ENCODE measurements at places on chromosomes 1 and 21. TPM values are rescaled to one million over a fixed set of nuclear protein-coding genes. Genes with fewer than 3 reads are reported as not detected.

STXBP3 gene
- total RNA-seq, result 44.8 TPM

ADCY10 gene
- 0.31 TPM for total RNA-seq

DNA sequence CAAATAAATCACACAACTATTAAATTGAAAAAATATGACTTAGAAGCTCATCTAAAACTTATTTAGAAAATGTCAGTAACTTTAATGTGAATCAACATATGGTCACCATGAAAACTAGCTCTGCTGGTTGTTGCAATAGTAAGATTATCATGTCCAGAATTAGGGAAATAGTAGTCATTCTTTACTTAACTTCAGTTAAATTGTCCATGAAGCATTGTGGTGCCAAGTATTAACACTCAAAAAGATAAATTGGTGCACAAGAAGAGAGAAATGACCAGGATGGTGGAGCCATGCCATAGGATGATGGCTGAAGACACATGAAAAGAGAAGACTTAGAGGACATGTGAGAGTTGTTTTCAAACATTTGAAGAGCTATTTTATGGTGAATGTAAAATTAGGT lies 130.2 kb upstream of the PTGFR start:
- no peaks in the 10 kb centered on the region for H3K36me3 ChIP-seq
- no peak overlapping the region for H3K27ac ChIP-seq
- no peaks in the 10 kb centered on the region for H3K27me3 ChIP-seq
- DNase-seq, result no peak

DNA sequence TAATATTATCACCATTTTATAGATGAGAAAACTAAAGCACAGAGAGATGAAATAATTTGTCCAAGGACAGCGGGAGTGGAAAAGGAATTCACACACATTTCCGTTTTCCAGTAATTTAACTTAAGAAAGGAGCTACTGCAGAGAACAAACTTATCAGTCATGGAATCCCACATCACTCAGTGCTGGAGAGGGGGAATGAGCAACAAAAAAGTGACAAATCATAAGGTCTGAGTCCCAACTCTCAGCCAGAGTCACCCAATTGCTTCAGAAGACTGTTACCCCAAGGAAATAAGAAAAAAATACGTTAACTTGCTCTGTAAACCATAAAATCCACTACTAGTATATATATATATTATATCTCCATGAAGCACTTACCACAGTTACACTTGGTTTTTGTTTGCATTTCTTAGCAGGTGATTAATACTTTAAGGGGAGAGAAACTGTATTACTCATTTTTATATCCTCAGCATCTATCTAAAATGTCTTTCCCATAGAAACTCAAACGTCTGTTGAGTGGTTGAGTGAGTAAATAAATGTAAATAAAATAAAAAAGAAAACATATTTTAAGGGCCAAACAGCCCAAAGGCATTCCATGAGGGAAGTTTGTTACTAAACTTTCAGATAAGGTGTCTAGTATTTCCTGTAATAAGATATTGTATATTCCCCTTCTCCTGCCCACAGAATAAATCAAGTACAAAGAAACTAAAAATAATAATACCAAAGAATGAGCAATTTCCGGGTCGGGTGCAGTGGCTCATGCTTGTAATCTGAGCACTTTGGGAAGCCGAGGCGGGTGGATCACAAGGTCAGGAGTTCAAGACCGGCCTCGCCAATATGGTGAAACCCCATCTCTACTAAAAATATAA lies 76.8 kb downstream of the SLC45A1 start:
- H3K27ac ChIP-seq, result no peak overlapping the region
- H3K36me3 ChIP-seq, result peaks cover 39% of the 10 kb centered on the region
- peaks cover 52% of the 10 kb centered on the region for H3K4me1 ChIP-seq
- H3K4me3 ChIP-seq, result no peak overlapping the region

GRCh38 chr1:205144046-205144720 lies 22.4 kb upstream of the RBBP5 start:
- peaks cover 11% of the 10 kb centered on the region for H3K36me3 ChIP-seq
- no peaks in the 10 kb centered on the region for H3K27me3 ChIP-seq
- H3K4me1 ChIP-seq, result no peaks in the 10 kb centered on the region
- no peak overlapping the region for H3K27ac ChIP-seq

- no peaks in the 10 kb centered on the region for H3K36me3 ChIP-seq
- DNase-seq, result no peak
Measured at GRCh38 chr1:33685256-33685655, 178.6 kb upstream of the HMGB4 start.

DNA sequence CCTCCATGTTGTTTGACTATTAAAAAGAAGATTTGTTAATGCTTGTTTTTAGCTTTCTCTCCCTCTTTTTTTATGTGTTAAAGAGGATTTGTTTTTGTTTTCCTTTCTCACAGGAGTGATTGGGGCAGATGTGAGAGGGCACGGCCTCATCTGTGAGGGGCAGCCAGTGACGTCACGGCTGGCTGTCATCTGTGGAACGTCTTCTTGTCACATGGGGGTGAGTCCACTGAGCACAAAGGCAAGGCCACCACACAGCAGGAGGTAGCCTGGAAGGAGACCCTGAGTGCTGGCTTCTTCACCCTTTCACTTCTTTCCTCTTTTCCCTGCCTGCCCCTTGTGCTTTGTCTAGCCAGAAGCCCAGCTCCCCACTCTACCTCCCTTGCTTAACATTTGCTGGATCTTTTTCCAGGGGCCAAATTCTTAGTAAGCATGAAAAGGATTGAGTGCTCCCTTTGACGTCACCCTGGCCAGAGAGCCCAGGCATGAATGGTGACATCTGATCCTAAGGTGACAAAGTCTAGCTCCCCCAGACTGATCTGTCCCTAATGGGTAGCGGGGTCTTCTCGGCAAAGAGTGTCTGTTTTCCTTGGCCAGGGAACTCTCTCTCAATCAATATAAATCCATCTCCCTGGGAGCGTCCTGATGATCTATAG lies 257.2 kb downstream of the FGGY start:
- DNase-seq, result no peak
- H3K4me1 ChIP-seq, result peaks cover 3% of the 10 kb centered on the region
- H3K4me3 ChIP-seq, result no peak overlapping the region
- H3K36me3 ChIP-seq, result peaks cover 43% of the 10 kb centered on the region
- H3K27me3 ChIP-seq, result peaks cover 2% of the 10 kb centered on the region

- H3K36me3 ChIP-seq, result peaks cover 25% of the 10 kb centered on the region
- no peaks in the 10 kb centered on the region for H3K4me1 ChIP-seq
- no peak overlapping the region for H3K27ac ChIP-seq
- H3K27me3 ChIP-seq, result peaks cover 10% of the 10 kb centered on the region
- DNase-seq, result no peak
Measured at GRCh38 chr1:2067393-2067792, 17.2 kb downstream of the PRKCZ start.

DNA sequence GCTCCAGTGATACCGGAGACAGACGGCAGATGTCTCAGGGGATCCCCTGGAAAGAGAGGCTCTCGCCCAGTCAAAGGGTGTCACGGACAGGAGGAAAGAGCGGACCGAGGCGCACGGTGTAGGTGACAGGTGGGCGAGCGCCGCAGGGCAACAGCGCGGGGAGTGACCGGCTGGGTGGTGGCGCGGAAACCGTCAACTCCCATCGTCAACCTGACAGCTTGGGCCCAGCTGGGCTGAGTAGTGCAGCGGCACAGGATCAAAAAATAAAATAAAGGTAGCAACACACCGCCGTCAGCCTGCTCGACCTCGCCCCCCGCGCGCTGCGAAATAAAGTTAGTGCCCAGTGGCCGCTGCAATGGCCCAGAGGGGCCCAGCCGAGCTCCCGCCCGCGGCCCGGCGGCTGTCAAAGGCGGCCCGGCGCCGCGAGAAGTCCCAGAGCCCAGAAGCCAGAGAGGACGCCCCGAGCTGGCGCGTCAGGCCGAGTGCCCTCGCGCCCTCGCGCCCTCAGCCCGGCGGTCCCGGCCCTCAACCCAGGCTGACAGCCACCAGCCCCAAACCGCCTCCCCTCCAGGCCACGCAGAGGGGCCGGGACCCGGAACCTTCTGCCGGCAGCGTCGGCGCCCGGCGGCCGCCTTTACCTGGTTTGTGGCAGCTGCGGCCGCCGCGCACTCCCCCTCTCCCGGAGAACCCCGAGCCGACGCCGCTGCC lies at the start of gene LYST:
Gene LYST (minus strand): TSS at position 702 of the 708 bp plus-strand sequence. CDS start 36,489 bp downstream, outside the sequence.
- peak; percentile 43 for DNase-seq
- H3K4me1 ChIP-seq, result peaks cover 7% of the 10 kb centered on the region
- H3K36me3 ChIP-seq, result no peaks in the 10 kb centered on the region
- H3K27ac ChIP-seq, result peak within 1 kb of the TSS; percentile 74
- H3K4me3 ChIP-seq, result peak within 1 kb of the TSS; percentile 96

GRCh38 chr1:110087812-110088738 lies 17.6 kb upstream of the ALX3 start:
- no peak overlapping the region for H3K4me3 ChIP-seq
- H3K27ac ChIP-seq, result no peak overlapping the region
- H3K4me1 ChIP-seq, result peaks cover 52% of the 10 kb centered on the region
- peak; percentile 77 for DNase-seq
- H3K27me3 ChIP-seq, result peaks cover 19% of the 10 kb centered on the region

GRCh38 chr1:9729523-9729922 lies 78.0 kb downstream of the PIK3CD start:
- H3K27ac ChIP-seq, result no peak overlapping the region
- no peak for DNase-seq
- H3K4me3 ChIP-seq, result no peak overlapping the region
- peaks cover 52% of the 10 kb centered on the region for H3K36me3 ChIP-seq
- H3K27me3 ChIP-seq, result peaks cover 10% of the 10 kb centered on the region

DNA sequence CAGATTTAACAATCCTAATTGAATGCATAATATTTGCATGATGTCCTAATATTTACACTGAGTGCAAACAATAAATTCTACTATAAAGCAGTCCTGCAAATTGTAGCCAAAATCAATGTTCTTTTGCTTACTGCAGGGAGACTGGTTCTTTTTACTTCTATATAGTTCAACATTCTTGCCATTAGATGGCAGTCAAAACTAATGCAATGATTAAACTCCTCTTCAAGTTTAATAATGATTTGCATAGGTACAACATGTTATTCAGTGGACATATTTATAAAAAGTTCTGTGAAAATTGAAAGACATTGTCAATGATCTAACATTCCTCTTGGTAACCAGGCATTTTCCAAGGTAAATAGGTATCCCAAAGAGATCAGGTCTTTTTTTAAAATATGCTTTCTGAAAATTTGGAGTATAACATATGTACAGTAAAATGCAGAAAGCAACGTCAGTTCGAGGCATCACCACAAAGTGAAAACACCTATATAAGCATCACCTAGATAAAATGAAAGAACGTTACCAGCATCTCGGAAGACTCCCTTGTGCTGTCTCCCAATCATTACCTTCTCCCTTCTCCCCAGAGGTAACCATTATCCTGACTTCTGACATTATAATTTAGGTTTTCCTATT lies 9.8 kb upstream of the FNBP1L start:
- H3K27ac ChIP-seq, result no peak overlapping the region
- H3K4me1 ChIP-seq, result peaks cover 3% of the 10 kb centered on the region
- H3K27me3 ChIP-seq, result peaks cover 6% of the 10 kb centered on the region
- no peaks in the 10 kb centered on the region for H3K36me3 ChIP-seq
- no peak for DNase-seq

- no peaks in the 10 kb centered on the region for H3K36me3 ChIP-seq
- no peak for DNase-seq
Measured at GRCh38 chr1:46401154-46401913, 7.2 kb downstream of the FAAH start.

DNA sequence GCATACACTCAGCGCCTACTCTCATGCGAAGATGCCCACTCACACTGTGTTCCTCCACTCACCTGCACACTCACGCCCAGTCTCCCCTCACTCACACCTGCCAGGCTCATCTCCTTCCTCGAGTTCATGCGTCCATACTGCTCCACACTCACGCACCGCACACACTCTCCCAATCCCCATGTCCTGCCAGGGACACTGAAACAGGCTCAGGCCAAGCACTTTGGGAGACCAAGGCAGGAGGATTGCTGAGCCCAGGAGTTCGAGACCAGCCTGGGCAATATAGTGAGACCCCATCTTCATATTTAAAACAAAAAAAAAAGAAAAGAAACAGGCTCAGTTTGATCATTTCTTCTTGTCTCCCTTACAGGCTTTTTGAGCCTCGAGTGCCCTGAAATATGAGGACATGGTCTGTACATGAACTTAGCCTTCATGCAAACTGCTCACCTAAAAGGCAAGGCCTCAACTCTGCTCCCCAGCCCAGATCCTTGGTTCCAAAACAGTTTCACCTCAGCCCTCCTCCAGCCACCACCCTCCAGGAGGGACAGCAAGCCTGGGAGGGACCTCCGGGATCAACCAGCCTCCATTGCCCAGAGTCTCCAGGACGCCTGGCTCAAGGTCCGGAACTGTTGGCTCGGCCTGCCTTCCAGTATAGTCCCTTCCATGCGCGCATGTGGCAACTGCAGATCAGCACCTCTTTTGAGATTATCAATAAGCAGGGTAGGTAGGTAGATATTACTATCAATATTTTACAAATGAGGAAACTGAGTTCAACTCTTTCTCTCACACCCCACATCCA lies 2.4 kb upstream of the PTAFR start:
- H3K4me1 ChIP-seq, result peaks cover under 1% of the 10 kb centered on the region
- no peaks in the 10 kb centered on the region for H3K27me3 ChIP-seq
- H3K36me3 ChIP-seq, result no peaks in the 10 kb centered on the region
- DNase-seq, result no peak
- no peak overlapping the region for H3K4me3 ChIP-seq
- no peak overlapping the region for H3K27ac ChIP-seq

GRCh38 chr1:56399795-56400194 lies 179.6 kb downstream of the PLPP3 start:
- H3K27me3 ChIP-seq, result no peaks in the 10 kb centered on the region
- peaks cover 4% of the 10 kb centered on the region for H3K4me1 ChIP-seq
- H3K4me3 ChIP-seq, result no peak overlapping the region
- H3K36me3 ChIP-seq, result no peaks in the 10 kb centered on the region
- H3K27ac ChIP-seq, result no peak overlapping the region
- no peak for DNase-seq

- H3K27ac ChIP-seq, result peak overlapping the region; percentile 3
- no peak for DNase-seq
- H3K36me3 ChIP-seq, result peaks cover 9% of the 10 kb centered on the region
- no peak overlapping the region for H3K4me3 ChIP-seq
Measured at GRCh38 chr1:93676427-93676826, 5.2 kb downstream of the BCAR3 start.

GRCh38 chr1:180424848-180425457 lies 77.4 kb downstream of the ACBD6 start:
- H3K36me3 ChIP-seq, result peaks cover 15% of the 10 kb centered on the region
- no peak overlapping the region for H3K4me3 ChIP-seq
- no peaks in the 10 kb centered on the region for H3K4me1 ChIP-seq
- no peaks in the 10 kb centered on the region for H3K27me3 ChIP-seq
- no peak for DNase-seq
- no peak overlapping the region for H3K27ac ChIP-seq

GRCh38 chr1:174940646-174941175 lies 59.0 kb upstream of the CACYBP start:
- no peaks in the 10 kb centered on the region for H3K36me3 ChIP-seq
- no peak overlapping the region for H3K4me3 ChIP-seq
- H3K4me1 ChIP-seq, result peaks cover 12% of the 10 kb centered on the region
- DNase-seq, result no peak
- H3K27me3 ChIP-seq, result no peaks in the 10 kb centered on the region

- no peaks in the 10 kb centered on the region for H3K36me3 ChIP-seq
- no peak overlapping the region for H3K4me3 ChIP-seq
- H3K27ac ChIP-seq, result no peak overlapping the region
- no peaks in the 10 kb centered on the region for H3K27me3 ChIP-seq
Measured at GRCh38 chr1:200427744-200428143, 17.9 kb upstream of the ZNF281 start.
